Activated CD8-positive, alpha-beta T cell treated with anti-CD3 and anti-CD28 coated beads for 36 hours (primary cell): ENCODE measurements at places on chromosomes 5 and 9. TPM values are rescaled to one million over a fixed set of nuclear protein-coding genes. Genes with fewer than 3 reads are reported as not detected.

MEIKIN gene
- total RNA-seq: not detected

LCN15 gene
- total RNA-seq: not detected

CHSY3 gene
- total RNA-seq: not detected

GABRA6 gene
- not detected for total RNA-seq
